Activated T-helper 9 cell treated with anti-CD3 and anti-CD28 coated beads, Interleukin-2, amount 50 U/mL, for 16 hours (primary cell): ENCODE measurements at places on chromosomes 16 and 17.

- no peak for DNase-seq
Measured at GRCh38 chr16:66899310-66899944, 19.1 kb downstream of the PDP2 start.

GRCh38 chr16:74901606-74902005 is 83.3 kb downstream of the WDR59 start:
- no peak for DNase-seq

DNA sequence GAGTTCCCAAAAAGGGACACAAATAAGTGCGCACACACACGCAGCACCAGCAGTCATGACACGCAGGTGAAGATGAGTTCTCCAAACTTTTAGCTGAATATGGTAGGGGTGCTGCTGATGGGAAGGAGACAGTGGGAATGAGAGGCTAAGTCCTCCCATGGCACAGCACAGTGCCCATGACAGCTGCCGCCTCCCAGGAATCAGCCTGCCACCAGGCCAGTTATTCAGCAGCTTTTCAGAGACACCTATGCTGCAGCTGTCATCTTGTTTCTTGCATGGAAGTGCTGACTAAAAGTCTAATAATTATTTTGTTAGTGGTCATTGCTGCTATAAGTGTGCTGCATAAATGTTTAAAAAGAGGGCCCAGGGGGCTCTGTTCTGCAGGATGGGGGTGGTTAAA is 12.2 kb downstream of the WFIKKN2 start:
- DNase-seq, result no peak

- no peak for DNase-seq
Measured at GRCh38 chr17:64202683-64203344, 60.2 kb downstream of the TEX2 start.

GRCh38 chr16:18059577-18059976 is 277.0 kb downstream of the NPIPA8 start:
- DNase-seq, result no peak

- no peak for DNase-seq
Measured at GRCh38 chr16:86383488-86384262, 126.7 kb upstream of the FOXF1 start.
